ENCODE measurements at places on chromosomes 7 and 10. TPM values are rescaled to one million over a fixed set of nuclear protein-coding genes. Genes with fewer than 3 reads are reported as not detected.

Gene ACBD7
- 0.41 TPM for total RNA-seq

Gene ACSL5
- total RNA-seq, result 13.9 TPM

Gene SCART1
- total RNA-seq, result 12.1 TPM

Gene PILRA
- 8.5 TPM for total RNA-seq

Data from thoracic aorta (tissue), 2 donors.